NCI-H1436 (cell line): ENCODE measurements at places on chromosomes 1 and 21.

DNA sequence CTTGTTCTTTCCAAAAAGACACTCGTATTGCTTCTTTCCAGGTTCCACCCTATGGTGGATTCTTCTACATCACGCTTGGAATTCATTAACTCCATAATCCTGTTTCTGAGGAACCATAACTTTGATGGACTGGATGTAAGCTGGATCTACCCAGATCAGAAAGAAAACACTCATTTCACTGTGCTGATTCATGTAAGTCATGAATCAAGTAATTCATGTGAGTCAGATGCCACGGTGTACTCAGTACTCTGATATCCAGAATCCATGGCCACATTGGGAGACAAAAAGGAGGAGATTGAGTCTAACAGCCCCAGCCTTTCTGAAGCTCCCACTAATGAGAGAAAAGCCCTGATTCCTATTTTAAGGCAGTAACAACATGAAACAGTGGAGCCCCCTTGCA lies 7.4 kb downstream of the CHI3L2 start:
- DNase-seq, result no peak

DNA sequence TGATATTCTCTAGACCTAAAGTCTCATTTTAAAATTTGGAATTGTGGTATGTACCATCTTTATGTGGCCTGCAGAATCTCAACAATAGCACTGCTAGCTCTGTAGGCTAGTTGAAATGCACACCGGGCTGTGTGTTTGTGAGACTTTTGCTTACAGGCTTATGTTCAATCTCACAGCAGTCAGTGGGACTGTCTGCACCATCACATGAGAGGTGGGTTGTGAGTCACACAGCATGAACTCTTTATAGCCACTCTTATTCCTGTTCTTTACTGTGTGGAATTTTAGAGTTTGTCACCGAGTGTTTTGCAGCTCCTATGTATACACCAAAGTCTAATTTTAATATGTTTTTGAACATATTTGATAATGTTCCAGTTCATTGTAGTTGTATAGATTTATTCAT lies 74.6 kb downstream of the RASAL2 start:
- no peak for DNase-seq

DNA sequence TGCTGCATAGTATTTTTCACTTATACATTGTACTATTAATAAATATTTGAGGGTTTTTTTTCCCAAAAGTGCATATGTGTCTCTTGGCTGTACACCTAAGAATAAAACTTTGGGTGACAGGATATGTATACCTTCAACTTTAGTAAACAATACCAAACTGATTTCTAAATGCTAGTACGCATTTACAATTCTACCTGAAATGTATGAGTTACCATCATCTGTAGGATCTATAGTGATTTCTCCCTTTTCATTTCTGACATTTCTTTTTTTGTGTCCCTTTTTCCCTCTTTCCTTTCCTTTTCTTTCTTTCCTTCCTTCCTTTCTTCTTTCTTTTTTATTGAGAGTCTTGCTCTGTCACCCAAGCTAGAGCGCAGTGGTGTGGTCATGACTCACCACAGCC lies 16.7 kb upstream of the BMP8B start:
- no peak for DNase-seq

GRCh38 chr1:20028726-20029125 lies 41.3 kb upstream of the PLA2G5 start:
- DNase-seq, result no peak

GRCh38 chr1:90614872-90615271 lies 102.2 kb downstream of the BARHL2 start:
- DNase-seq, result no peak

GRCh38 chr1:65065524-65066418 lies 82.2 kb upstream of the AK4 start:
- DNase-seq, result no peak

- no peak for DNase-seq
These were observed 56.8 kb upstream of the PTGFRN start for GRCh38 chr1:116852910-116853309.

DNA sequence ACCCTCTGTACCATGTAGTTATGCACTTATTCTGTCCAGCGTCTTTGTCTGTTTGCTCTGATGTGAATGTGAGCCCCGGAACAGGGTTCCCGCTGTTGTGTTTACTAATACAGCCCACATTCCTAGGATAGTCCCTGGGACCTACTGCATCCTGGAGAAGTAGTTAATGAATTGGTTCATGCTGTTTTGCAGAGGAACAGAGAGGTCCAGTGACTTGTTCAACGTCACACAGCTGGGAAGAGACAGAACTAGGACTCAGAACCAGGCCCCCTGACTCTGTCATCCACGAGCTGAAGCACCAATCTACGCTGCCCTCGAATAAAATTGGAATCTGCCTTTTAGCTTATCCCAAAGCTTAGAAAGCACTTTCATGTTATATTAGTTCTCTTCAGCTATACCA lies 784 bp downstream of the AGT start:
- no peak for DNase-seq

DNA sequence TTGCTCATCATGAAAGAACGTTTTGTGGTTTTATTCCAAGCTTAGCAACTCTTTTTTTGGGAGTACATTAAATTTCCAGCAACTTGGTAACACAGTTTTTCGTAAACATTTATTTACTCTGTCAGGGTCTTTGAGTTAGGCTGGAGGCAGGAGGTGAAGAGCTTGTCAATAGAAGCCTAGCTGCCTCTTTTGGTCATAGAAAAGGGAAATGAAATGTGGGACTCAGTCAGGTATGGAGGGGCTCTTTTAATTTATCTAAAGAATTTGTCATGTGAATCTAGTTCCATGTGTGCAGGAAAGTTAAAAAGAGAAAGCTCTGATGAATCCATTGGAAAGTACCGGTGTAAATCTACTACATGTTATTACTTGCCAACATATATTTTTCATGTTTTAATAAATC lies 45.9 kb upstream of the PRMT6 start:
- DNase-seq, result no peak

- DNase-seq, result no peak
These were observed 101.4 kb downstream of the TTLL7 start for GRCh38 chr1:83897516-83897915.

- no peak for DNase-seq
These were observed 309.4 kb upstream of the PROX1 start for GRCh38 chr1:213678348-213678747.

DNA sequence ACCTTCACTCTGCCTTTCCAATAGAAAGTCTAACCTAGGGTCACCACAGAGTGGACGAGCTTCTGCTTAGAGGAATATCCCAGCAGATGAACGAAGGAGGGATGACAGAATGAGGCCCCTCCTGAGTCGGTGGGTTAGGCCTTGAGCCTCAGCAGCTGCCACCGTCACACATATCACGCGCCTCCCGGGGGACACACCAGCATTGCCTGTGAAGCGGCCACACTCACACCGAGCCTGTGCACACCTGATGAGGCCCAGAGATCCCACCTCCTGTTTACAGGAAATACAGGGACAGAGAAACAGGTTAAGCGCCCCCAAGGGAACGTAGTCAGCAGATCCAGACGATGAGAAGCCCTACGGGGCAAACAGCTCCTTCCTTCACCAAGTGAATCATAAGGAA lies 25.1 kb upstream of the LRRC47 start:
- DNase-seq, result no peak

DNA sequence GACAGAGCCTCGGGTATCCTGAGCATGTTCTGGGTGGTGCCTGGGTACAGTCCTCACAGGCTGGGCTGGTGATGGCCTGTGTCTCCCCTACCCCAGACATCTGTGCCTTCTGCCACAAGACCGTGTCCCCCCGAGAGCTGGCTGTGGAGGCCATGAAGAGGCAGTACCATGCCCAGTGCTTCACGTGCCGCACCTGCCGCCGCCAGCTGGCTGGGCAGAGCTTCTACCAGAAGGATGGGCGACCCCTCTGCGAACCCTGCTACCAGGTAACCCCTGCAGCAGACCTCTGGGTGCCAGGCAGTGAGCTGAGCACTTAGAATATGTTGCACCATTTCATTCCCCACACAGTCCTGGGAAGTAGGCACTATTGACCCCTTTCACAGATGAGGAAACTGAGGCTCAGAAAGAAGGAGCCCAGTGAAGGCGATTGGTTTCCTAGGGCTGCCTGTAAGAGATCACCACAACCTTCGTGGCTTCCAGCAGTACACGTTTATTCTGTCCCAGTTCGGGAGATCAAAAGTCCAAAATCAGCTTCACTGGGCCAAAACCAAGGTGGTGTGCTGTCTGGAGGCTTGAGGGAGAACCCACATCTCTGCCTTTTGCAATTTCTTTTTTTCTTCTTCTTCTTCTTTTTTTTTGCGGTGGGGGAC lies 11.8 kb downstream of the FBLIM1 start:
- DNase-seq, result no peak

DNA sequence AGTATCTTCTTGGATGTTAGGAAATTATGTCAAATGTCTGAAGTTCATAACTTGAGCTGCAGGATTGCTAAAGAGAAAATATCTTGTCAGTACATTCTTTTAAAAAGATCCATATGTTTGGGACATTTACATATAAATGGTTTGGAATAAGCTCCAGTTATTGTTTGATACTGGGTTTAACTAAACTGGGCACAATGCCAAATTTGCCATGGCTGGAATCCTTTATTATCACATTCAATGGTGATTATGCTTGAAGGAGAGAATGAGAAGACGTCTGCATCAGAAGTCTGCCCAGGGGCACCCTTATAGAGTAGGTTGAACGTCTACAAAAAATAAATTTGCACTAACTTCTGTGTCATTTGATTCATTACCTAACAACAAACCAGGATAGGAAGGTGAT lies 652.5 kb downstream of the AMY1C start:
- DNase-seq, result peak; percentile 46

DNA sequence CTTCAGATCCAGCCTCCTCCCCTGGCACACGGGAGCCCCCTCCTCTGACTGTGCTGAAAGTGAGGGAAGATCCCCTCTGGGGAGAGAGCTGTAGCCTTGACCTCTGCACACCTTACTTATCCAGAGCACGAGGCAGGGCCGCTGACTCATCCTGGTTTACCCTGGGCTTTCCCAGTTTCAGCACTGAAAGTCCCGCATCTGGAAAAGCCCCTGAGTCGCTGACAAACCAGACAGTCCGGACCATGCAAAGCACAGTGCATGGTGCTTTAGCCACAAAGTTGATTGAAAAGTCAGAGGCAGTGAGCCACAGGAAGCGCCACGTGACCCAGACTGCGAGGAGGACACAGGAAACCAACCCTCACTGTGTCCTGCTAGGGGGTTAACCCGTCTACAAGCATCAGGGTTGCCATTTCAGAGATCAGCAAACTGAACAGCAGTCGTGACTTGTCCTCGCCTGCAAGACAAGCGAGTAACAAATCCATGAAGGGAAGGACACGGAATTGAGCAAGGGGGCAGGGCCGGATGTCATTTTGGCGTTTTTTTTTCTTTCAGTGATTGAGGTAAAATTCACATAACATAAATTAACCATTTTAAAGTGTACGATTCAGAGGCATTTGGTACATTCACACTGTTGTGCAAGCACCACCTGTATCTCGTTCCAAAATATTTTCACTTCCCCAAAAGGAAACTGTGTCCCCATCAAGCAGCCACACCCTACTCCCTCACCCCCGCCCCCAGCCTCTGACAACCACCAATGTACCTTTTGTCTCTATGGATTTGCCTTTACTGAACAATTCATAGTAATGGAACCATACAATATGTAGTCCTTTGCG lies 19.9 kb upstream of the IFNGR2 start:
- DNase-seq, result no peak

DNA sequence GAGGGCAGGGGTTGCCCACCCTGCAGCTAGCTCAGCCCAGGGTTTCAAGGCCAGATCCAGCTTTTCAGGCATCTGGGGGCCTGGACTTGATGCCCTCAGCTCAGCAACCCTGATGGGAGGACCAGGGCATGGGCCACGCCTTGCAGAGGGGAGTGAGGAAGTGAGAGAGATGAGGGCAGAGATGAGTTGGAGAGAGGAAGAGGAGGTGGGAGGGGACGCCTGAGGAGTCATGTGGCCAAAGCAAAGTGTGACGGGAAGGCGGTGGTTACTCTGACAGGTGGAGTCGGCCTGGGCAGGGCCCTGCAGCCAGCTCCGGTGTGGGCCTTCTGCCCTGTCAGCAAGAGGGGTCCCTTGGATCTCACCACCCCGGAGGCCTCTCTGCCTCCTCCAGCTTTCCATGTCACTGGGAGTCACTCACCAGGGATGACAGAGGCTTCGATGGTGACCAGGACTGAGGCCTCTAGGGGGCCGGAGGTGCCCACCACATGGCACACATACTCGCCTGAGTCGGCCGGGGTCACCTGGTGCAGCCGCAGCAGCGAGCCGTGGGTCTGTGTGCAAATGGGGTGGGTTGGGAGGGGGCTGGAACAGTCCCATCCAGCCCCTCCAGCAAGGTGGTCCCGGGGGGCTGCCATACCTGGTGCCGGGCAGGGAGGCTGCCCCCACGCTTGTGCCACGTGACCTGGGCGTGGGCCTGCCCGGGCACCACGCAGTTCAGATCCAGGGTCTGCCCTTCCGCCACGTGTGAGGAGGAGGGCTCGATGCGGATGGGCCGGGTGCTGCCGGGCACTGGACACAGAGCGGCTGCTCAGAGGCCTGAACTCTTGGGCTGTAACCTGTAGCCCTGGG lies 40.4 kb downstream of the LDLRAD2 start:
- DNase-seq, result no peak

DNA sequence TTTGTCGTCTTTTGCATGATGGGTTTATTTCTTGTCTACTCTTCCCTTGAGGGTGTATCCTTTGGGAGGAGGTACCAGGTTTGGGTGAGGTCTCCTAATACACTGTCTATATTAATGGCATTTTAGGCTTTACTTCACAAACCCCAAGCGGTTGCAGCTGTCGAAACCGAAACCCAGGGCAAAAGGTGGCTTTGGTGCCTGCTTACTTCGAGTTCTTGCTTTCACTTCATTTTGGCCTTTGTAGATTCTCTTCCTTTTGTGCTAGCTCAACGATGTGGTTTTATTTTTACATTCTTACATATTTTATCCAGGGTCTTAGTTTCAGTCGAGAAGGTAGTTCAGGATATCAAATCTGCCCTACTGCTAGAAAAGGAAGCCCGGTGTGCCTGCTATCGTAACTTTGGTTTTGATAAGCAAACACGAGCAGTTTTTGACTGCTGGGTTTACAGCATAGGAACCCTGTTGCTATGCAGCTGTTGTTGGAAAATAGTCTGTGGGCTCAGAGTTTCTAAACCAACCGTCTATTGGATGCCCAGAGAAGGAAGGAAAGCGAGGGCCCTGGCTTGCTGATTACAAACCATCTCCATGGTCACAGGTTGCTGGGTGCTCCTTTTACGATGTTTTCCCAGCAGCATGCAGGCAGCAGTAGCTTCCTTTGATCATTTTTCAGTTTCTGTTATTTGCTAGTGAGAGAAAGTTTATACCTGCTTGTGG lies 9.8 kb upstream of the TSPAN2 start:
- peak; percentile 25 for DNase-seq

- peak; percentile 12 for DNase-seq
These were observed 680.3 kb downstream of the PLA2G4A start for GRCh38 chr1:187509091-187509490.
